ENCODE measurements at places on chromosomes 2 and 18. TPM values are rescaled to one million over a fixed set of nuclear protein-coding genes. Genes with fewer than 3 reads are reported as not detected.

The FSIP2 gene
- total RNA-seq: 5.8 TPM

The MPP4 gene
- not detected for total RNA-seq

The FNDC4 gene
- 3.7 TPM for total RNA-seq

The CREG2 gene
- total RNA-seq: 1.8 TPM

The PSTPIP2 gene
- 9.9 TPM for total RNA-seq

- no peak for DNase-seq
These were observed 82.6 kb downstream of the FANCL start for GRCh38 chr2:58158481-58158880.

DNA sequence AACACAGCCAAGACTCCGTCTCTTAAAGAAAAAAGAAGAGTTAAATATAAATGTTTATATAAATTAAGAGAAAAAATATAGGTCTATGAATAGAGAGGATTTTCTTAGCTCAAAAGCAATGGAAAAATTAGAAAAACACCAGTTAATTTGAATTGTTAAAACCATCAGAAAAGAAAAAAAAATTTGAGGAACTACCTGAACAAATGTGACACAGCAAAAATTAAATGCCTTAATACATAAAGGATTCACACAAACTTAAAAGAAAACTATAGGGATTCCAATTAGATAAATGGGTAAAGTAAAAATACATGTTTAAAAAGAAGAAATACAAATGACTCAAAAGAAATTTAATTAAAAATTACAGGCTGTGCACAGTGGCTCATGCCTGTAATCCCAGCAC is 147.9 kb upstream of the DNMT3A start:
- no peak for DNase-seq

GRCh38 chr2:54878182-54878581 is 154.7 kb downstream of the EML6 start:
- DNase-seq: no peak

DNA sequence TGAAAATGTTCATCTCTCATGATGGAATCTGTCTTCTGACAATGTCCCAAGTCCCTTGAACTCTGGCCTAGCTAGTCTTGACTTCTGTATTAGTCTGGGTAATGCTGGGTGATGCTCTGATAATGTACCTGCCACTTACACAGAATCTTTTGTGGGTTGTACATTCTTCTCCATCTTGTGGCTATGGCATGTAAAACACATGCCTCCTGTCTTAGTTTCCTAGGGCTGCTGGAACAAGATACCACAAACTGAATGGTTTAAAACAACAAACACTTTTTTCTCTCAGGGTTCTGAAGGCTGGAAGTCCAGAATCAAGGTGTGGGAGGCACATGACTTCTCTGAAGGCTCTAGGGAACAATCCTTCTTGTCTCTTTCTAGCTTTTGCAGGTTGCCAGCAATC is 57.1 kb downstream of the RAPGEF4 start:
- DNase-seq: no peak

DNA sequence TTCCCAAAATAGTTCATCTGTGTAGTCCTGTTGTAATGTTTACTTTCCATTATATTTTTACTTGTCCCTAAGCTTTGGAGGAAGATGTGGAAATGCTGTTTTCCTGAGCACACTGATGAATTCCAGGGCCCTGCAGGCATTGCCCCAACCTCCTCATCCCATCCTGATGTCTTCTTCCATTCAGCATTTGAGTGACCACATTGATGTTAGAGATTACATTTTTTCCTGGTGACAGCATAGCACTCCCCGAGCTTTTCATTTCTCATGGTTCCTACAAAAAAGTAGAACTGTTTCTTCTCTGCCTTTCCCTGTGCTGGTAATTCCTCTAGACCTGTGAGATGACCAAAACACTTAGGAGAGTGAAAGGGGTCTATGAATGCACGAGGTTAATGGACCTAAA is 4.8 kb downstream of the IL36A start:
- no peak for DNase-seq

GRCh38 chr18:11323359-11323819 is 174.0 kb upstream of the PIEZO2 start:
- DNase-seq: no peak

DNA sequence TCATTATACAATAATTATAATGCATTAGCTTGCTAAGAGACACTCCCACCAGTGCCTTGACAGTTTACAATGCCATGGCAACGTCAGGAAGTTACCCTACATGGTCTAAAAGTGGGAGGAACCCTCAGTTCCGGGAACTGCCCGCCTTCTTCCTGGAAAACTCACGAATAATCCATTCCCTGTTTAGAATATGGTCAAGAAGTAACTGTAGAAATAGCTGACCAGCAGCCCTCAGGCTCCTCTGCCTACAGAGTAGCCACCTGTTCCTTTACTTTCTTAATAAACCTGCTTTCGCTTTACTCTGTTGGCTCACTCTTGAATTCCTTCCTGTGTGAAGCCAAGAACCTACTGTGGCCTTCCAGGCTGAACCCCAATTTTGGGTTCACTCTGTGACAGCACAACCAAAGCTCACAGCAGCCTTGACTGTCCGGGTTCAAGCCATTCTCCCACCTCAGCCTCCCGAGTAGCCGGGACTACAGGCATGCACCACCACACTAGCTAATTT is 20.0 kb upstream of the PTPN2 start:
- DNase-seq: no peak

DNA sequence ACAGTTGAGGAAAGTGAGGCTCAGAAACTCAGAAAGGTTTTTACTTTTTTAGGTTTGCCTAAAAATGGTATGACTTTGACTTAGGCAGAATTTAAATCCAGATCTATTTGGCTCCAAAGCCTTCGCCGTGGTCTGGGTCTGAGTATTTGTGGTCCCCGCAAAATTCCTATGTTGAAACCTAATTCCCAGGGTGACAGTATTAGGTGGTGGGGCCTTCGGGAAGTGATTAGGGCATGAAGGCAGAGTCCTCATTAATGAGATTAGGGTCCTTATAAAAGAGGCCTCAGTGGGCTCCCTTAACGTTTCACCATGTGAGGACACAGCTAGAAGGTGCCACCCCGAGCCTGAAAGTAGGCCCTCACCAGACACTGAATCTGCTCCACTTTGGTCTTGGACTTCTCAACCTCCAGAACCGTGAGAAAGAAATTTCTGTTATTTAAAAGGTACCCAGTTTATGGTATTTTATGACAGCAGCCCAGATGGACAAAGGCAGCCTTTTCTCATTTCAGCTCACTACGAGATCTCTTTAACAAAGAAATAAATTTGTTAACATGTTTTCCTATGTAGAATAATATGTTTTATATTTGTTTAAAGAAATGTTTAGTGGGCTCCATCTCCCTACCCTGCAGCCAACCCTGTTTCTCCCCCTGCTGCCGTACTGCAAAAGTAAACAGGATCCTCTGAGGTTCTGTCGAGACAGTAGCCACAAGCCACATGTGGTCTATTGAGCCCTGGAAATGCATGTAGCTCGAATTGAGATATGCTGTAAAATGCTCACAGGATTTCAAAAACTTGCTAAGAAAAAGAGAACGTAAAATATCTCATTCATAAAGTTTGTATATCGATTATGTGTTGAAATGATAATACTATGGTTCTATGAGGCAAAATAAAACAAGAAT is 80.6 kb downstream of the MOGAT1 start:
- DNase-seq: no peak

DNA sequence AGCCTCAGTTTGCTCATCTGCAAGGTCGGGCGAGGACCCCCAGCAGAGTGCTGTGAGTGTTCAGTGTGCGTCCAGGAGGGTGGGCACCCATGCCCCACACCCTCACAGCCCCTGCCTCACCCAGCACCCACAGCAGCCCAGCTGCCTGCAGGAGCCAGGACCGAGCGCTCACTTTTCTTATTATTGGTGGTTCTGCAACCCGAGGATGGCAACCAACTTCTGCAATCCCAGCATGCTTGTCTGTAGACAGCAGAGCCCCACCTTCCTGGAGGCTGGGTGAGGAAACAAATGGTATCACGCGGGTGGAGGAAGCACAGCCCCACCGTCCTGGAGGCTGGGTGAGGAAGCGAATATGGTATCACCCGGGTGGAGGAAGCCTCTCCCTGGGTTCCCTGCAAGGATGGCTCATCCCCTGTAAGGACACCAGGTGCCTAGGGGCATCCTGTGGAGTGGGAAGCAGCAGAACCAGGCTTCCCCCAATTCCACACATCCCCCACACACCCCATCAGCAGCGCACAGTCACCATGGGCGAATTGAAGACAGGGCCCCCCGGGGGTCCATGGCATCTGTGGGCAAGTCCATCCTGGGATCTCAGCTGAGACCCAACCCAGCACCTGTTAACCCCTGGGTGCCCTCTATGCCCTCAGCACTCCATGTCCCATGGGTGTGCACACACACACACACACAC is 220.5 kb upstream of the RAB6C start:
- peak; percentile 62 for DNase-seq

DNA sequence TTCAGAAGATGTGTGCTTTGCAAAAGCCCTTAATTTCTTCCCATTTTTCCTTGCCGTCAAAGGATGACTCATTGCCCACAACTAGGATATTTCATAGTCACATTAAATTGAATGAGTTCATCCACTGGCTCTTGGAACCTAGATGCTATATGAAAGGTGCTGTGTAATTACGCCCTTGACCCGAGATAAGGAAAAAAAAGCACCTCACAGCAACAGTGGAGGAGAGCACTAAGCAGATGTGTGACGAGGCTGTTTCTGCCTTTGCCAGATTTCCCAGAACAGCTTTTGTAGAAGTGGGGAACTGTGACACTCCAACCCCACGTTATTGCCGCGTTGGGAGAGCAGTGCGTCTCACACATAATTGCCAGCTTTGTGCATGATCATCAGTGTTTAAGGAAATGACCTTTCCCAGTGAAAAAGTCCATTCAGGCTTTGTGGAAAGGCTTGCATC is 33.3 kb upstream of the TMEM87B start:
- DNase-seq: no peak

DNA sequence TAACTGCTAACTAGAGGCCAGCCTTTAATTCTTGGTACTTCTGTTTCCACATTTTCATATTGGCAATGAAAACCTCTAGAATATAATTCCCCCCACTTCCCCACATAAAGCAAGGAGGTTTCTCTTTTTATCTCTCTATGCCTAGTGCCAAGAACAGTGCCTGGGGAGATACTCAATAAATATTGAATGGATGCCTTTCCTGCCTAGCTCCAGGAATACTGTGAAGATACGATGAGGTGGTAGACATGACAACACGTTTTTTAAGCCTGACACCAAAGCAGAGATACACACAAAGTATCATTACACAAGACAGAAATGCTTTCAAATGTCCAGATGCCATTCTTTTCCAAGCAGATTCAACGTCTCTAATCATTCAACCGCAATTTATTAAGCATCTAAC is 535.5 kb downstream of the XIRP2 start:
- no peak for DNase-seq

- DNase-seq: no peak
These were observed 19.4 kb upstream of the KCNG2 start for GRCh38 chr18:79778291-79778791.

GRCh38 chr18:12750076-12750714 is 47.4 kb downstream of the PSMG2 start:
- no peak for DNase-seq

DNA sequence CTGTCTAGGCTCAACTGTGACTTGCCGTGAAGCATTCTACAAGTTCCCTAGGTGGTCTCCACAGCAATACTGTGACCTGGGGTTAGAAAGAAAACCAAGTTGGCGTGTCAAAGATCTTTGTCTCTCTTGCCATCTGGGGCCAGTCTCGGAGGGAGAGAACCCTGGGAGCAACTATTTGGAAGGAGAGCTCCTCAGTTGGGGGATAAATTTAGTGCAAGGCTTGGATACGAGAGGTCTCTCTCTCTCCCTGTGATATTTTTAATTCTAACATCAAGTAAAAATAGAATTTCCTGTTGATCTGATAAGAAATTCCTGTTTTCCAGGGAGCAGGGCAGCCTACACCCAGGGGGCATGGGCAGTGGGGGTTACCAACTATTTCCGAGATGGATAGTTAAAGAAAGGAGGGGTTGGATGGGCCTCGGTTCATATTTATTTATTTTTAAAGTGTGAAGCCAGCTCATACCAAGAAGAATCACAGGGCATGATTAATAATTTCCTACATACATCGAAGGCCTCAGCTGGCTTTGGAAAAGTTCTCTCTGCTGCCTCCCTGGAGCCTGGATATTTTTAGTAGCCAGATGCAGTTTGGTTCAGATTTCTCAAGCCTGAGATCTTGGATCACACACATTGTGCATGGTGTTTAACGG is 62.8 kb downstream of the EHD3 start:
- DNase-seq: no peak

DNA sequence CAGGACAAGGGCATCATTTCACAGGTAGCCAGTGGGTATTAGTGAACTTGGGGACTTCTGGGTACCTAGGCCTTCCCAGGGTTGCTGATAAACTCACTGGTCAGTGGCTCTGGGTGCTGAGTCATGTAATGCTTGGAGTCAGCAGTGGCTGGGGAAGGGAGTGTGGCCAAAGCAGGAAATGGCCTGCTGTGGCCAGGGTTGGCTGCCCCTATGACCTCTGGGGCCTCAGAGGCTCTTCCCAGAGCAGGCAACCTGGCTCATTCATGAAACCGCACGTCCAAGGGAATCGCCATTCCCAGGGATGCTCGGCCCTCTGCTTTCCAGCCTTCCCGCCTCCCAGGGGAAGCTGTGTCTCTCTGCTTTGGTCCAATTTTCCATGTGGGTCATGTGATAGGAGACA is 294.9 kb downstream of the DYSF start:
- DNase-seq: no peak

- DNase-seq: no peak
These were observed 70.0 kb downstream of the SLC25A12 start for GRCh38 chr2:171824086-171824485.

GRCh38 chr2:69933839-69934613 is 19.1 kb downstream of the MXD1 start:
- DNase-seq: no peak

DNA sequence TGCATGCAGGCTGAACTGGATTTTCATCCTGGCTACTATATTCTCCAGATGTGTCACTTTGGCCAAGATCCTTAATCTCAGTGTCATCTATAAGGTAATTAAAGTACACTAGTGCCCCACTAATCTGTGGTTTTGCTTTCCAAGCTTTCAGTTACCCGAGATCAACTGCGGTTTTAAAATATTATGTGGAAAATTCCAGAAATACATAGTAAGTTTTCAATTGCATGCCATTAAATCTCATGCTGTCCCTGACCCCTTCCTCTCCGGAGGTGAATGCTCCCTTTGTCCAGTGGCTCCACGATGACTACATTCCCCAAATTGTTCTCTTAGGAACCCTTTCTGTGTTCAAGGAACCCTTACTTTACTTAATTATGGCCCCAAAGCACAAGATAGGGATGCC is 5.3 kb upstream of the TYMS start:
- no peak for DNase-seq

DNA sequence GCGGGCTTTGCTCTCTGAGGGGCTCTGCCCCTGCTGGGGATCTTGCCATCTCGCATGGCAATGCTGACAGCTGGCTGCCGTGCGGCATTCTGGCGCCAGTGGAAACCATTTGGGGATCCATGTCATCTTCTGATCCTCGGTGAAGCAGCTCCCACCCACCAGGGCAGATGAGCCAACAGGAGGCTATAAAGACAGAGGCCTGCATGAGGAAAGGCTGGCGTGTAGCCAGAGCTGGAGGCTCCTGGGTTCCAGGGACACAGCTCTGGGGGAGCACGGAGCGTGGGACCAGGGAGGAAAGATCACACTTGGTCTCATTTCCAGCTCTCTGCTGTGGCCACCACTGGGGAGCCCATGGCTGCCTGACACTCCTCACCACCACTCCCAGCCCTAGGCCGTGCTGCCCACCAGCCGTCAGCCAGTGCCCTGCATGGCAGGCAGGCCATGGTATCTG is 145.8 kb downstream of the ZFP36L2 start:
- no peak for DNase-seq

GRCh38 chr18:59063912-59064311 is 75.8 kb upstream of the SEC11C start:
- DNase-seq: no peak
